ENCODE measurements at places on chromosomes 11 and 22.

DNA sequence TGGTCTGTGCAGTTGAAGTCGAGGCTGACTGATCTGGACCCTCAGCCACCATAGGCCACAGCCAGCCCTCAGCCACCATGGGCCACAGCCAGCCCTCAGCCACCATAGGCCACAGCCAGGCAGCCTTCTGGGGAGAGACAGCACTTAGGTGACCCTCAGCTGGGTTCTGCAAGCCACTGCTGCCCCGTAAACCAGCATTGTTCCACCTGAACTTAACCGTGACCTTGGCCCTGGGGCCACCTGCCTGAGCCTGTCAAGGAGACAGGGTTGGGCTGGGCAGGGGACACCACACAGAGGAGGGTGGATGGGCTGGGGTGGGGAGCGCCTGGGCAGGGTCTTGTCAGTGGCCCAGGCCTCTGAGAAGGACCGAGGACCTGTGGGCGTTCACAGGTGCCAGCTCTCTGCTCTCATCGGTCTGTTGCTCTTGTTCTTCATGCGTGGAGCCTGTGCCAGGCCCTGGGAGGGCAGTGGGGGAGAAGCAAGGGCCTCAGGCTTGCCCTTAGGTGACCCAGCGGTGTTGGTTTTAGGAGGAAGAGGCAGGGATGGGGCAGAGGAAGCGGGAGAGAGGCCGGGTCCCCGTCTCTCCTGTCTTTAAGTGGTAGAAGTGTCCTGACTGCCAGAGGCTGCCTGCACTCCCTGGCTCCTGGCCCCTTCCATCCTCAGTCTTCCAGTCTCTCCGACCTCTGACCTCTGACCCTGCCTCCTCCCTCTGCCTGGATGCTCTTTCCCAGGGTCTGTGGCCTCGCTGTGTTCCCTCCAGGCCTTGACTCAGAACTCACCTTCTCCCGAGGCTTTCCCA, 36.9 kb downstream of the GRAMD4 start:
- no peak for DNase-seq

DNA sequence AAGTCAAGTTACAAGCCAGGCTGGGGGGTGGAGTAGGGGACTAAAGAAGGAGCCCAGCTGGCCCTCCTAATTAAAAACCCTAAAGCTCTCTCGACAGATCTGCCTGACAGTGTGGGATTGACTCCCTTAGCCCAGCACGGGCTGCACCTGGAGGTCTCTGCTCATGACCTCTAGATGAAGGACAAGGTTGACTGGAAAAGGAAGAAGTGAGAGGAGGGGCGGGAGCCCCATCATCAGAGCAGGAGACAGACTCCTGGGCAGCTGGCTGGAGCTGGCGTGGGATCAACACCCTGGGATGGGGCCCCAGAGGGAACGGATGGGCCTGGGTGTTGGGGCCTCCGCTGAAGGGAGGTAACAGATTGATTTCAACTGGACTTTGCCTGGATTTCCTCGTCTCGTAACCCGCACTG, 46.1 kb downstream of the RPUSD4 start:
- no peak for DNase-seq

DNA sequence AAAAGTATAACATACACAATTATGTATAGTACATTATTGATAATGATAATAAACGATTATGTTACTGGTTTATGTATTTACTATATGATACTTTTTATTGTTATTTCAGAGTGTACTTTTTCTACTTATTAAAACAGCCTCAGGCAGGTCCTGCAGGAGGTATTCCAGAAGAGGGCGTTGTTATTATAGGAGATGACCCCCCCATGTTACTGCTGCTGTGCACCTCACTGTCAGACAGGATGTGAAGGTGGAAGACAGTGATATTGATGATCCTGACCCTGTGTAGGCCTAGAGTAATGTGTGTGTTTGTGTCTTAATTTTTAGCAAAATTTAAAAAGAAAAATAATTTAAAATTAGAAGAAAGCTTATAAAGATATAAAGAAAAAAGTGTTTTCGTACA, 57.6 kb downstream of the REXO2 start:
- DNase-seq, result no peak

DNA sequence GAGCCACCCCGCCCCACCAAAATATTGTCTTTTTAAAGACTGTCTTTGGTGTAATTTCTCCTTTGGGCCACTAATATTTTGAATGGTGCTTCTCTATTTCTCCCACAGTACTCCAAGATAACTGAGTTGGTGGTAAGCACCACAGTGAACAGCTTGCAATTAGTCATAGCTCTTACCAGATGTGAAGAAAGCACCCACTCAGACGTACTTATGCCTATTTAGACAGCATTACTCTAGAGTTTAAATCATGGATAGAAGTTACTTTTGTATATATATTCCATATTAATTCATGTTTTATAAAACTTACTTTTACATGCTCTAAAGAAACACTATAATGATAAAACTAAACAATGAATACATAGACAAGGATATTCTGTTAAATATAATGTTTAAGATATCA, 12.7 kb downstream of the ANO3 start:
- no peak for DNase-seq

- no peak for DNase-seq
Observed at GRCh38 chr22:31431950-31432349, 32.5 kb downstream of the DRG1 start.
